Stimulated activated CD4-positive, alpha-beta T cell treated with anti-CD3 and anti-CD28 coated beads, Interleukin-4, amount 100 ng/mL, for 24 hours (primary cell): ENCODE measurements at places on chromosomes 5 and 9.
A peak's percentile ranks its signal among the peaks of the same experiment; 100 is the strongest.

- DNase-seq: no peak
Measured at GRCh38 chr9:94693485-94694204, 32.9 kb upstream of the AOPEP start.

DNA sequence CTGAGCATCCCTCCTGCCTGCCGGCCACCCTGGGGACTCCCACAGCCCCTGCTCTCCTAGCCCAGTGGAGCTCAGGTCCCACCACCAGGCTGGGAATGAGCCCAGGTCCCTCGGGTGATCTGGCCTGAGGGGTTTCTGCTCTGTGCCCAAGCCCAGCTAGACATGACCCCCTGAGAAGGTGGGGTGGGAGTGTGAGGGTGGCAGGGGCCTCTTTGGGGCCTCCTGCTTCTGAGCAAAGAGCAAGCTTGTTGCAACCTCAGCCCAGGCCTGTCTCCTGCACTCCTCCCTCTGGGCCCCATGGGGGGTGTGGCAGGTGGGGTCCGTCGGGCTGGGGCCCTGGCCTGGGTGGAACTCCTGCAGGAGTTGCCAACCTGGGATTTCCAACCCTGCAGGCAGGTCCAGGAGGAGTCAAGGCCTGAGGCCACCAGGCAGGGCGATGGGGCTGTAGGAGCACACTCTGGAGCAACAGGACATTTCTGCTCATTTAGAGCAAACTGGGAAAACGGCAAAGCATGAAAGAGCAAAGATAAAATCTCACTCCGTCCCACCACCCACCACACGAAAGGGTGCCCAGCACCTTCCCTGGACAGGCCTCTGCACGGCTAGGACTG is 11.4 kb upstream of the NRARP start:
- no peak for DNase-seq

GRCh38 chr5:168793841-168794837 is 215.0 kb upstream of the PANK3 start:
- peak; percentile 4 for DNase-seq

- no peak for DNase-seq
Measured at GRCh38 chr5:178193251-178193809, 6.2 kb upstream of the GMCL2 start.

- DNase-seq: no peak
Measured at GRCh38 chr5:160242145-160242544, 12.8 kb downstream of the FABP6 start.

GRCh38 chr5:34039398-34040157 is 3.4 kb downstream of the C1QTNF3 start:
- no peak for DNase-seq

- no peak for DNase-seq
Measured at GRCh38 chr5:114416254-114416653, 54.4 kb downstream of the KCNN2 start.

DNA sequence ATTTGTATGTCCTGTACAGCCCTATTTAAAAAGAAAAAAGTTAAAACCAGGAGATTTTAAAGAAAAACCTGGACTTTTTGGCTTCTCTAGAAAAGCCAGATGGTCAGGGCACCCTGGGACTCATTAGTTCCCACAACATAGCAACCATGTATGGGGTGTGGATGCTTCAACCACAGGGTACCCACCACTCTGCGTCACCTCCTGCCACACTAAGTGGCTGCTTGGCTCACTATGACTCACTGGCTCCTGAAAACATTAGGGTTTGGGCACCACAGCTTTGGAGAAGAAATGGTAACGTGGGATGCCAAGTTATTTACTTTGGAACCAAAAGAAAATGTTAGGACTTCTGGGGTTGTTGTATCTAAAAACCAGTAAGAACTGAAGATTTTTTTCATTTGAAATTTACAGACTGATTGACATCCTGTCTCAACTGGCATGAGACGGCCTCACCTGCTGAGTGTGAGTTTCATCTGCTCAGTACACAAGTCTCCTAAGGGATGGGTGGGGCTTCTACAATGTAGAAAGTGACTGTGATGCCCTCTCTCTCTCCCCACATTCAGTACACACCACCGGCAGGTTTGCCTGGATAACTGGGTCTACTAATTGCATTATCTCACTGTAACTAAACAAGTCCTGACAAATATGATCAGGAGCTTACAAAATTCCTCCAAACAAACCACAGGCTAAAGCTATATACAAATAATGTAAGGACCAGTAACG is 103.9 kb downstream of the ESM1 start:
- no peak for DNase-seq

- no peak for DNase-seq
Measured at GRCh38 chr5:44336708-44337107, 52.5 kb downstream of the FGF10 start.

DNA sequence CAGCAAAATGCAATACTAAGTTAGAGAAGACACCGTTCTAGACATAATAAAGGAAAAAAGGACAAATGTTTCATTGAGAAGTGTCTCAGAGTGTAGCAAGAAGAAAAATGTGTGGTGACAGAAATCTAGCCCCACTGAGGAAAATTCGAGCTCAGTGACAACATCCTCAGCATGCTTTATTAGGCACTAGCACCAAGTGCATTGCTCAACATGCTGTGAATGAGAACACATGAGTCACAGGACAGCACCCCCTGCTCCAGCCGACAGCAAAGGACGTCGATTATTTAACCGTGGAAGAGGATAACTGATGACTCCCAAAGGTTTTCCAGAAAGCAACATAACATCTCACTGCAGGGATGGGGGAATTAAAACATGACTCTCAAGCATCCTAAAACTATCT is 182.7 kb downstream of the GNAQ start:
- DNase-seq: no peak

DNA sequence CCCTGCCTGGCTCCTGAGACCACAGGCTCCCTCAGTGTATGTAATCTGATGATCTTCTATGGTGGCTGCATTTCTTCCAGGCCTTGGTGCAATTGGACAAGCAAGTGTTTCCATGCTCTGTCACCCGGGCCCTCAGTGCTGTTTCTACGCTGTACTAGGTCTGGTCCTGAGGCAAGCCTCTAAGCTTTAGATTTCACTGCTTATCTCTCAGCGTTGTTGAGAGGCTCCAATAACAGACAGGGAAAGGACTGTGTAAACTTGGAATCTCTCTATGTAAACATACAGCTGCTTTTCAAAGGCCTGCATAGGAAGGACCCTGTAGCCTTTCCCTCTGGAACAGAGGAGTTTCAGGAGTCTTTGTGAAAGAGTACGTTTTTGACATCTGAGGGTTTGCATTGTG is 38.6 kb upstream of the NFIB start:
- DNase-seq: no peak

GRCh38 chr9:121206516-121207370 is 5.1 kb upstream of the RAB14 start:
- no peak for DNase-seq

DNA sequence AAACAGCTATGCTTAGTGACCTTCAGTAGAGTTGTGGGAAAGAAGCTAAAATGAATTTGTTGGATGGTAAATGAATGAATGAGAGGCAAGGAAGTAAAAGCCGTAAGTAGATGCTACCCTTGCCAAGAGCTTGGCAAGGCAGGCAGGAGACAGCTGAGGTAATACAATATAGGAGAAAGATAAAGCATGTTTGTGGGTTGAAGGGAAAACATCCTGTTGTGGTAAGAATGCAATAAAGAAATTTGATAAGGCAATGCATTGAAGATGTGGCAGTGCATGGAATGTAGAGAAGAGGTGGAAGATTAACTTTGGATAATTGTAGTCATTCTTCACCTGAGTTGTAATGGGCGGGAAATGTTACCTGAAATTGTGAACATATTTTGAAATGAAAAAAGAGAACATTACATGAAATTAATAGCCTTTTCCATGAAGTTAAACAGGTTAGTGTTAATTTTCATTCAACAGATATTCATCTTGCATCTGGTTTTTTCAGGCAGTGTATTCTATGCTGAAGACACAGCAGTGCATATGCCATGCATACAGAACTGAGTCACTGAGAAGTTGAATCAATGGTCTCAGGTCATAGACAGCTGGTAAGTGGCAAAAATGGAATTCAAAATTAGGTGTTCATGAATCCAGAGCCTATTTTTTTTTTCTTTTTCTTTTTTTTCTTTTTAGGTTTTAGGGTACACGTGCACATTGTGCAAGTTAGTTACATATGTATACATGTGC is 43.4 kb upstream of the SPINK5 start:
- no peak for DNase-seq

- DNase-seq: no peak
Measured at GRCh38 chr9:68574150-68574549, 33.5 kb upstream of the TMEM252 start.

DNA sequence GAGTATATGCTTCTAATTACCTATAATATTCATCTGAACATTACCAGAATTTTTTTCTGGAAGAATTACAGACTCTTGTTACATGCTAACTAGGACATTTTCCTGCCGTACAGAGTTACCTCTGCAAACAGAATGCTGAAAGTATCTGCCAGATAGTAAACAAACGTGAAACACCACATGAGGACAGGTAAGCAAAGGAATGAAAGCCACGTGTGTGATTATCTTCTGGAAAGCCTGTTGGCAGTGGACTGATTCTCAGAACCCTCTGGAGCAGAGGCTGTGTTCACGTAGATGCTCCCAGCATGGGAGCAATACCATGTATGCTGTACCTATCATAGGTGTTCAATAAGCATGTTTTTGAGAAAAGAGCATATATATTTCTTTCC is 472.6 kb downstream of the ENC1 start:
- no peak for DNase-seq

DNA sequence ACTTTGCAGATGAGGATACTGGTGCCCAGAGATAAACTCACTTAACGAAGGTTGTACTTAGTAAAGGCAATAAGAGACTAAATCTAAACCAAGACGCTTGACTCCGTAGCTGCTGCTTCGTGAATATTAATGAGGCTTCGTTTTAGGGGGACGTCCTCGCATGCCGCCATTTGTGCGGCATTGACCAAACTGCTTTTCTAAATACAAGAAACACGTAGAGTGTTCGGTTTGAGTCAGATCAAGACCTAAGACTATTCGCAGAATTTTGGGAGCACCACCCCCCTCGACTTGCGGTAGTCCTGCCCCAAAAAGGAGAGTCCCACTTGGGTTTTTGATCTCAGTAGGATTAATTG is 1.1 kb downstream of the NPM1 start:
- DNase-seq: peak; percentile 58

DNA sequence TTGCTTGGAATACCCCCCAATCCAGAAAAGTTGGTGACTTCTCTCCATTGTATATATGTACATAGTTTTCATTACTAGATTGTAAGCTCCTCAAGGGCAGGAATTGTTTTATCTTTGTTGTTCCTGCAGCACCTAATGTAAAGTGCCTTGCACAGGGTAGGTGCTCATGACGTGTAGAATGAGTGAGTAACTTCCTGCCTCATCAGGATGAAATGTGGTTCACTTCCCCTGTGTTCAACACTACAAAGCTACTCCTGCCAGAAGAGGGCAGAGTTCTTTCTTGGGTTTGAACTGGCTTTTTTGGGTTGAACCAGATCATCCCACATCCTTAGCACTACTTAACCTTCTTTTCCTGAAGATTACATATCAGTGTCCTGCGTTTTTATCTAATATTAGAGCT is 23.9 kb downstream of the GTF3C4 start:
- peak; percentile 14 for DNase-seq

DNA sequence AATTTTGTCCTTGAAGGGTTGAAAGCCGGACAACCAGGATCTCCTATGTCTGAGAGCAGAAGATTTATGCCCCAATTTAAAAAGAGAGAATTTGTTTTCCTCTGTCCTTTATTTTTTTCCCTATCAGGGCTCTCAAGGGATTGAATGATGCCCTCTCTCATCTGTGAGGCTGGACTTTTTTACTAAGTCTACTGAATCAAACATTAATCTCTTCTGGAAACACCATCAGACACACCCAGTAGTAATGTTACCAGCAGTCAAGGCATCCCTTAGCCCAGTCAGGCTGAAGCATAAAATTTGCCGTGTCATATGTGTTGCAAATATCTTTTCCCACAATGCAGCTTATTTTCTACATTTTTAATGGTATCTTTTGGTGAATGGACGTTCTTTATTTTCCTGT is 1497.9 kb downstream of the MAT2B start:
- DNase-seq: no peak

GRCh38 chr9:134431095-134431494 is 104.8 kb downstream of the RXRA start:
- no peak for DNase-seq

DNA sequence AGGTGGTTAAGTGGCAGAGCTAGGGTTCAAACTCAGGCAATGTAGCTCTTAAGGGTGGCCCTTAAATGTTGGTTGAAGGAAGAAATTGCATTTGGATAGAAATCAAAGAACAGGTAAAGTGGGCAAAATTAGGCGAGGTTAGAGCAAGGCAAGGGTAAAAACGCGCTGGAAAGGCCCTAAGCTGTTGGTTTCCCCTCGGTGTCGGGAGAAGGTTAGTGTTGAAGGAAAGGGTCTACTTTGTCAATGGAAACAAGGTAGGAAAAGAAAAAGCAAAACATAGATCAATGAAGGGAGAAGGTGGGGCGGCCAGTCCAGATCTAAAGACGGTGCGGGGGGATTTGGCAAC is 431 bp downstream of the FASTKD3 start:
- DNase-seq: no peak

DNA sequence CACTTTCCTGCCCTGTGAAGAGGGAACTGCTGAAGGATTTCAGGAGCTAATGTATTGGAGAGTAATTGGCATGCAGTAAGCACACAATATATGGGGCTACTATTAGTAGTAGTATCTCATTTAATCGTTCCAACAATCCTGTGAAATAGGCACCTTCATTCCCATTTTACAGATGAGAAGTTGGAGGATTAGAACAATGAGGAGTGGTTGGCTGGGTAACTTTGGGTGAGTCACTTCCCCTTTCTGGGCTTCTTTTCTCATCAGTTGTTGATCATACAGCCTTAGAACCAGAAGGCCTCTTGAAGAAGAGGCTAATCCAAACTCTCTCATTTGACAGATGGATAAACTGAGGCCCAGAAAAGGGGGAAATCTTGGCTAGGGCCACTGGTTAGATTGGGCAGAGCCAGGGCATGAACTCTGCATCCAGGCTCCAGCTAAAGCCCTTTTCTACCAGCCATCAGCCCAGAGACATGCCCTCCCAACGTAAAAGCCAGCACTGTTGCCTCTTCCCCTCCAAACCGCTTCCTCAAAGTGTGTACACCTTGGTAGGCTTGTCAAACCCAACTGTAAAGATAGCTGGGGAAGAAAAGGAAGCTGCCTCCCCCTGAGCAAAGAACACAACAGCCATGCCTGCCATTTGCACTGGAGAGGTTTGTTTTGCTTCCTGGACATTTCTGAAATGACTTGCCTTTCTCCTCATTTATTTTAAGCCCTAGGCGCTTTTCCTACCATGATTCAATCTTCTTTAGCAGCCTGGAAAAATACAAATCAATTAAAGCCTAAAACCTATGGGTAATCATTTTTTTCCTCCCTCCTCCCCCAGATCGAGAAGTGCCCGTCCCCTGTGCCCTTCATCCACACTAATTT is 992 bp downstream of the SPACA9 start:
- no peak for DNase-seq

GRCh38 chr9:14316602-14317300 is 2.8 kb upstream of the NFIB start:
- DNase-seq: no peak

GRCh38 chr9:130667120-130667435 is 2.7 kb downstream of the PRDM12 start:
- DNase-seq: no peak

DNA sequence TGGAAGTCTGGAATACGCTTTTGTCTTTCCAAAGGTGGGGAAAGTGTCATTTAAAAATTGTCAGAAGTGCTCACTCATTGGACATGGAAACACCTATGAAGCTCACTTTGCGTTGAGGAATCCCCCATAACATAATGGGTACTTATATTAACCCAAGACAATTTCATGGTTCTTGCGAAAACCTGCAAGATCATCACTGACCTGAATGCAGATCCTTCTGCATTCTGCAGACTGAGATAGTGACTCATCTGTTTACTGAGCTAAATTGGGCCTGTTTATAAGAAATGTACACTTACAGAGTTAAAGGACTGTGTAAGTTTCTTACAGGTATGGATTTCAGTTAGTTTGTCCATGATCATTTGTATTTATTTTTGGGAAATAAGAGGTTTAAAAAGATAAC is 153.0 kb downstream of the HMHB1 start:
- no peak for DNase-seq
